Tongue (tissue), 3 donors: ENCODE measurements at places on chromosomes 12 and 14. TPM values are rescaled to one million over a fixed set of nuclear protein-coding genes. Genes with fewer than 3 reads are reported as not detected.

DNA sequence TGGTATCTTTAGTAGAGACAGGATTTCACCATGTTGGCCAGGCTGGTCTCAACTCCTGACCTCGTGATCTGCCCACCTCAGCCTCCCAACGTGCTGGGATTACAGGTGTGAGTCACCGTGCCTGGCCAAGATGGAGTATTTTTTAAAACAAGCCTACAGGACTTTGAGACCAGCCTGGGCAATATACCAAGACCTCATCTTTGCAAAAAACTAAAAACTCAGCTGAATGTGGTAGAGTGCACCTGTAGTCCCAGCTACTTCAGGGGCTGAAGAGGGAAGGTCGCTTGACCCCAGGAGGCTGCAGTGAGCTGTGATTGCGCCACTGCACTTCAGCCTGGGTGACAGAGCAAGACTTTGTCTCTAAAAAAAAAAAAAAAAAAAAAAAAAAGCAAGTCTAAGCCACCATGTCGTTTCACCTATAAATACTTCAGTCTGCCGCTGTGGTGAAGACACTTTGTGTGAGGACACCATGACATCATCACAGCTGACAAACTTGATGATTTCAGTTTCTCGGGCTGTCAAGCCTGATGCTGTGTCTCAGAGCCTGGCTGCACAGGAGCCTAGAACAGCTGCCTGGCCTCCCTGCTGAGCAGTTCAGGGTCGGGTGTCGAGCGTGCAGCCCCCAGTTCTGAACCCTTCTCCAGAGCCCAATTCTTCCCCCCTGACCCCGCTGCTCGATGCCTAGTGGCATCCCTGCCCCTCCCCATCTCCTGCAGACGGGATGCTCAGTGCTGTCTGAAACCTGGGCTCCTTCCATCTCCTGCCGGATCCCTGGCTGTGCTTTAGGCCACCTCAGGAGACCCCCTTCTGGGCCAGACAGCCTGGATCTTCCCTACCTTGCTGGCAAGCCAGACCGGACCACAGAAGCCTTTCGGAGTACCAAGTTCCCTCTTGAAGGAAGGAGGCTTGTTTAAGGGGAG, 119.2 kb upstream of the EVL start:
- no peak for DNase-seq

- DNase-seq: no peak
These were observed 30.8 kb downstream of the GALNT4 start for GRCh38 chr12:89493670-89494302.

GRCh38 chr12:43206396-43206795, 345.6 kb downstream of the ADAMTS20 start:
- no peak for DNase-seq

DNA sequence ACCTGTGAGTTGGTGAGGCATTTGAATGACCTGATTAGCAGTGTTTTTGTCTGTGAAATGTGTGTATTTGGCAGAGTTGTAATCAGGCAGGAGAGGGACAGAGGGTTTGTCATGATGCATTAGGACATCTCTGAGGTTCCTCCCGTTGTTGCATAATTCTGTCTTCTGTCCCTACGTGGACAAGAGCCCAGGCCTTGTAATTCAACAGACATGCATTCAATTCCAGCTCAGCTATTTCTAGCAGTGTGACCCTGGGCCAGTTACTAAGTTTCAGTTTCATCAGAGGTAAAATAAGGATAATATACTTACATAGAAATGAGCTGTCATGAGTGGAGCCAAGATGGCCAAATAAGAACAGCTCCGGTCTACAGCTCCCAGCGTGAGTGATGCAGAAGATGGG, 208.6 kb downstream of the SLC38A4 start:
- DNase-seq: no peak

DNA sequence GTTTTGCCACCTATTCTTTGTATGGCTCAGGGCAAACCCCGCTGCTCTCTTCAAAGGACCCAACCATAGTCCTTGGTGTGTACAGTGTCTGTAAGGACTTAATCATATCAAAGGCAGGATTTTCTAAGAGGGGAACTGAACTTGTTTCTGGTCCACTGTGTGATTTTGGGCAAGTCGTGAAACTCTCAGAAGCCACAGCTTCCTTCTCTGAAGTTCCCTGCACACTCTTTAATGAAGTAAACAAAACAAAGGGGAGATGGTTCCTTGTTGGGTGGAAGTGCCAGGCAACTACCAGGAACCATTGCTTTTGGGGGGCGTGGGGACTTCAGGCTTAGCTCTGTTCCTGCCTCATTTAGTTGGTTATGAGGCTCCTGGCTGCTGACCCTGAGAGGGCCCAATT, 152.4 kb downstream of the VRK1 start:
- no peak for DNase-seq

DNA sequence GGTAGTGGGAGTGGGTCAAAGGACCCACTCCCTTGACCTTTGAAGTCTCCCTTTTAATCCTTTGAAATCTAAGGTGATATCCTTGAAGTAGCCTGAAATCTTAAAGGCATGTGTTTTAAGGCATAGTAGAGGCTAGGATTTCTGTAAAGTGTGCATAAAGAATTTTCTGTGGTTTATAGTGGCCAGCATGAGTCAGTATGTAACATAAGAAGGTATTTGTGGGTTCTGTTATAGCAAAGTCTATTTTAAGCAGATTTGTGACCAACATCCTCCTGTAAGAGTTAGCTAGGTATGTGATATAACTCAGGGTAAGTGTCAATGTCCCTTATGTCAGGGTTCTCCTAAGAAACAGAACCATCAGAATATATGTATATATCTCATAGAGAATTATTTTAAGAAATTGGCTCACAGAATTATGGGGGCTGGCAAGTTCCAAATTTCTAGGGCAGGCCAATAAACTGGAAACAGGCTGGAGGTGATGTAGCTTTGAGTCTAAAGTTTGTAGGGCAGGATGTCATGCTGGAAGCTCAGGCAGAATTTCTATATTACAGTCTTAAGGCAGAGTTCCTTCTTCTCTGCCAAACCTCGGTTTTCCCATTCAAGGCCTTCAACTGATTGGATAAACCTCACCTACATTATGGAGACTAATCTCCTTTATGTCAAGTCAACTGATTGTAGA, 18.7 kb upstream of the EPYC start:
- no peak for DNase-seq

- DNase-seq: no peak
These were observed 426.7 kb upstream of the DCN start for GRCh38 chr12:91609283-91609682.

DNA sequence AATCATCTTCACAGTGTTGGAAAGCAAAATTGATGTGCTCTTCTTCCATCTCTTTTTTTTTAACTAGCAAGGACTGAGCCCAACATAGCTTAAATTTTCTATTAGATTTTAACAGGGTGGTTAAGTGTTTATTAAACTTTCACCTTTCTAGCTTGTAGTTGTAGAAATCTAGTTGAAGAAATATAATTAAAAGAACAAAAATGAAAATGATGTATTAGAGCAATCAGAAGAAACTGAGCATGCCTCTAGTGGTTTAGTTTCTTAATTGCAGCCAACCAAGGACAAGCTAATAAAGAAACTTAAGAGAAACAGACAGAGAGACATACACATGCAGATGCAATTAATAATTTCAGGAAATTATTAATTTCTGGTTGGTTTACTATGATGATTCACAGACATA, 673.0 kb upstream of the LMO3 start:
- DNase-seq: no peak

GRCh38 chr14:89351221-89351515, 65.9 kb downstream of the FOXN3 start:
- no peak for DNase-seq

DNA sequence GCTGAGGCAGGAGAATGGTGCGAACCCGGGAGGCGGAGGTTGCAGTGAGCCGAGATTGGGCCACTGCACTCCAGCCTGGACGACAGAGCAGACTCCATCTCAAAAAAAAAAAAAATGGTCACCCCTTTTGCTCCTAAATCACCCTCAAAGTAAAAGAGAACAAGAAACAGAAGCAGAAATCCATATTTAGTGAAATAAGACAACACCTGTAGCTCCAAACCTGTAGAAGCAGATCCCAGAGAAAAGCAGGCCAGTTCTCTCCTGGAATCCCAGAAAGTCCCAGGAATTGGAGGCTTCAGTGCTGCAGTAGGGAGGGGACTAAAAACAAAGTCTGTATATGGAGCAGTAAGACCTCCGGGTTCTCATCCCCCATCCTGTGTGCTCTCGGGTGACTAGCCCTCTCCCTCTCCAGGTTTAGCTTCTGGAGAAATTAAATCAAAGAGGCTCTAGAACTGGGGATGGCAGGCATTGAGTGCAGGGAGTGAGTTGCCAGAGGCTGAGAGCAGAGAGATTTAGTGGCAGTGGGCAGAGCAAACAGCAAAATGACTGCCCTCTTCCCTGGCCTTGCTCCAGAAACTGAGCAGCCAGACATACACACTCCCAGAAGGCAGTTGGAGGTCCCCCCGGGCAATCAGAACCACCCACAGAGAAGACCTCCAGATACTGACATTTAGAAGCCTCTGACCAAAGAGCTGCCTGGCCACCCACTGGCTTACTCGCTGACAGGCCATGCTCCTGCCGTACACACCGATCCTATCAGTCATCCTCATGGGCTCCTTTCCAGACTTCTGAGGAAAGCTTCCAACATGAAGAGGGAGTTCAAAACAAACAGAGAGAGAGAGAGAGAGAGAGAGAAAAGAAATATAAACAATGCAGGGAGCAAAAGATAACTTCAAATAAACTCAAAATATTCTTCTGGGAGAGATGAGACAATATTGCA, 6.3 kb upstream of the MLXIP start:
- peak; percentile 54 for DNase-seq

DNA sequence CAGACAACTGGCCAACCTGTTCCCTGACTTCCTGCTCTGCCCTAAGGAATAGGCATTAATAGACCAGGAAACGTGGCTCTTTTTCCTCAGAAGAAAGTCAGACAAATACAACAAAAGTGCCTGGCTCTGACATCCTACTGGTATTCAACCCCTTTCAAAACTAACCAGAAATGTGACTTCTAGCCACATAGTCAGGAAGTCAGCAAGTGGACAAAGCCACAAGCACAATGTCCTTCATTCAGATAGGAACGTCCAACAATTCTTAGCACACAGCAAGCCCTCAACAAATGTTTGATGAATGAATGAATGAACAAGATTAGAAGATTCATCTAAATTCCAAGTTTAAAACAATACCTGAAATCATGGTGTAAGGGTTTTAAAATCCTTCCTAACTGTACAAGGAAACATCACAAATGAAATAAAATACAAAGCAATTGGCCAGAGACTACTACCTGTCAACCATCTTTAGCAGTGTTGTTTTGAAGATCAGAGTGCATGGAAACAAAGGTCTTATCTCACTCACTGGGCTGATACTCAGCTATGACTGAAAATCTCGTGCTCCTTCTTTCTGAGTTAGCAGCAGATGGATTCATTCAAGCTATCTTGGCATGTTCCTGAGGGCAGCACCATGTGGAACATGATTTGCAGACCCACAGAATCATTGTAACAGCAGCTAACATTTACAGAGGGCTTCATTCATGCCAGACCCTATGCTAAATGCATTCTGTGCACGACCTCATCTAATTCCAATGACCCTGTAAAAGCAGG, 16.5 kb downstream of the APPL2 start:
- no peak for DNase-seq

- no peak for DNase-seq
These were observed 200.4 kb upstream of the AVPR1A start for GRCh38 chr12:63351370-63351769.

- peak; percentile 62 for DNase-seq
These were observed 836 bp downstream of the PTPN21 start for GRCh38 chr14:88553886-88554456.

DNA sequence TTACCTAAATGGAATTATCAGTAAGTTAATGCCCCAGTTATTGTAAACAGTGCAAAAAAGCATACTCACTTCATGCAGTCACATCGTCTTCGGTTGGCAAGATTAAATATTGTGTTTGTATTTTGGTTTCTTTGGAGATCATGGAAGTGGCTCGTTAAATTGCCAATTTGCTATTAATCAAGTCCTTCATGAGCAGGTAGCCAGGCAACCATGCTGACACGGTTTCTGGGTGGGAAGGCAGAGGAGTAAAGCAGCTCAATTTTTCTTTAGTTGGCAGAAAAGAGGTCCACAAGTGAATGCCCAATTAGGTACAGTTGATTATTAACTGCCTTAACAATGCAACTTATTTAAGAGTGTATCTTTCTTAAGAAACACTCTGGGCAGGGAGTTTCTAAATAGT, 43.9 kb downstream of the PPP4R3A start:
- no peak for DNase-seq

Gene TAS2R7
- not detected for total RNA-seq

Gene GALNT8
- total RNA-seq: 2.1 TPM

Gene GLT8D2
- total RNA-seq: 40.3 TPM

Gene GEMIN2
- total RNA-seq: 36.0 TPM

Gene SLC6A15
- total RNA-seq: 7.9 TPM

Gene ASIC1
- 4.1 TPM for total RNA-seq

Gene FAM90A1
- total RNA-seq: not detected
